T-helper 17 cell (primary cell): ENCODE measurements at places on chromosomes 5 and 9. TPM values are rescaled to one million over a fixed set of nuclear protein-coding genes. Genes with fewer than 3 reads are reported as not detected.

- DNase-seq: no peak
These were observed 177.9 kb downstream of the PCSK1 start for GRCh38 chr5:96254980-96255691.

GRCh38 chr9:110128664-110129329, 79.2 kb downstream of the C9orf152 start:
- no peak for DNase-seq

DNA sequence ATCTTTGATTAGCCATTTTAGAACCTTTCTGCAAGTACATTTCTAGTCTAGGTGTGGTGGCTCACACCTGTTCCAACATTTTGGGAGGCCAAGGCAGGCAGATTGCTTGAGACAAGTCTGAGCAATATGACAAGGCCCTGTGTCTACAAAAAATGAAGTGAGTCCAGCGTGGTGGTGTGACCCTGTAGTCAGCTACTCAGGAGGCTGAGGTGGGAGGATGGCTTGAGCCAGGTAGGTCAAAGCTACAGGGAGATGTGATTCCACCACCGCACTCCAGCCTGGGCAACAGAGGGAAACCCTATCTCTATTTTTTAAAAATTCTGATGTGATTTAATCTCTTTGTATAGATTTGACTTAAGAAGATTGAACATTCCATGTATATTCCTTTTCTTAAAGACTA, 95.7 kb upstream of the FAM120A start:
- DNase-seq: no peak

DNA sequence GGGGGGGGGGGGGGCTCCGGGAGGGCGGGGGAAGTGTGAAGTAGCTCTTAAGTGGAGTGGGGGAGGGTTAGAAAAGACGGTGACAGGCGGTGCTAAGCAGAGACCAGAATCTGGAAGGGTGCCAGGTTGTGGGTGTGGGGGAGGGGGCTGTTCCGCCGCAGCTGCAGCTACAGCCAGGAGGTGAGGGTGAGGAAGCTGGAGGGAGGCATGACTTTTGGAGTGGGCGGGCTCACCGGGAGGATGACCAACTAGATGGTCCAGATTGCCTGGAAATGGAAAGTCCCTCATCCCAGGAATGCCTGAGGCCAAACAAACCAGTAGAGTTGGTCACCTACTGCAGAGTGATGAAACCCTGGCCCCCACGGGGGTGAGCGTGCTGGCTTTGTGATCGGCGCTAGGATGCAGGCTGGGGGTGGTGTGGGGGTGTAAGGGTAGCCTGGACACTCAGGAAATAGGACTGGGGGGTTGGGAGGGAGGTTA, 158.1 kb upstream of the SHB start:
- DNase-seq: no peak

Gene DOCK2
- 249 TPM for total RNA-seq
